ENCODE measurements at places on chromosomes 5 and 9. TPM values are rescaled to one million over a fixed set of nuclear protein-coding genes. Genes with fewer than 3 reads are reported as not detected.

Gene PCDHB13
- not detected for polyA plus RNA-seq

Gene OBP2B
- not detected for polyA plus RNA-seq

Gene RANBP17
- polyA plus RNA-seq, result not detected

Gene MYMK
- polyA plus RNA-seq, result not detected

DNA sequence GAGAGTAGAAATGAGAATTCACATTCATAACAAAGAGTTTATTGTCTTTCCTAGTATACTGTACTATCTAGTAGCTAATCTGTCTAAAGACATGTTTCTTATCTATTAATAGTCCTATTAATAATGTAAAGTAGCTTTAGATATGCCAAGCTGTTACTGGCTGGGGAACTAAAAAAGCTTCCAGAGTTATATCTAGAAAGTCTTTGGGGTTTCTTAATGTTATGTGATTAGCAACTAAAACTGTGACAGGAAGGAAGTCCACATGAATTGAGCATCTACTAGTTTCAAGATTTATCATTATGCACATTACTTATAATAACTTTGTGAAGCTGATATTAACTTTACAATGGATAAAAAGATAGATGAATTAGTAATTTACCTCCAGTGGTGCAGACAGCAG, 122.7 kb upstream of the CDKN2B start:
- no peak for DNase-seq

GRCh38 chr9:8769153-8769552, 969.6 kb upstream of the DMAC1 start:
- no peak for DNase-seq

- DNase-seq, result no peak
These were observed 4.9 kb downstream of the TPRN start for GRCh38 chr9:137195525-137196220.

- no peak for DNase-seq
These were observed 114.9 kb upstream of the NFIB start for GRCh38 chr9:14428781-14429230.

- DNase-seq, result no peak
These were observed 12.2 kb upstream of the SLC38A9 start for GRCh38 chr5:55724281-55724680.

GRCh38 chr5:176780176-176781053, 29.9 kb upstream of the UNC5A start:
- DNase-seq, result no peak

Data from CD14-positive monocyte (primary cell).